CD8-positive, alpha-beta T cell (primary cell): ENCODE measurements at places on chromosomes 12 and 14. TPM values are rescaled to one million over a fixed set of nuclear protein-coding genes. Genes with fewer than 3 reads are reported as not detected.
A peak's percentile ranks its signal among the peaks of the same experiment; 100 is the strongest.

DNA sequence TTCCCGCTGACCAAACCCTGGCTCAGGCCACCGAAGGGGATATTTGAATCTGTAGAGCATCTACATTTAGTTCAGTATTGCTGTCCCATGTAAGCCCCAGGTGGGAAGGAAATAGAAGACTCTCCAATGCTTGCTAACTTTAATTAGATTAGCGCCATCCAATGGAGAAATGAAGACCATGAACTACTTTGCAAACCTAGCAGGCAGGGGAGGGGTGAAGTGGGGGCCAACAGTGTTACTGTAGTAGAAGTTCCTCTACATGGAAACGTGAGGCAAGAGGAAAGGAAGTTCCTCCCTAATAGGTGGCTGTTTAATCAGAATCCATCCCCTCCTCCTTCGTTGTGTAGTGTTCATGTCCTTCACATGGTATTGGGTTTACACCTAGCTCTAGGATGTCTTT, 9.3 kb upstream of the DENND5B start:
- no peak for DNase-seq

DNA sequence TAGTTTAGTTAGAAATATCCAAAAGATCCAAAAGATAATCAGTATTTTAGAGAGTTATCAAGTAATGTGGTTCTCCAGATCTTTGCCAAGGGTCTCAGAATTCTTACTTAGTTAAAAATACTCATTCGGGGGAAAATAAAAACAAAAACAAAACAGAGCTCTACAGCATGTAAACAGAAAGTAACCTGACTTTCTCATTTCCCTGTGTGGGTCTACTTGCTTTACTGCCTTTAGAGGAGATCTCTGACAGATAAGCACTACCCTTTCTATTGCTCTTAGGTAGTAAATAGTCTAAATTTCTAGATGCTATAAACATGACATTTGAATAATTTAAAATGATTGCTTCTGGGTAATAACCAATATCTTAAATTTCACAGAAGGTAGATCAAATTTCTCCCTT, 371.8 kb downstream of the RPL10L start:
- no peak for DNase-seq

- DNase-seq, result no peak
These were observed 107.1 kb upstream of the AEBP2 start for GRCh38 chr12:19332196-19332595.

GRCh38 chr14:99910337-99911309, 117.4 kb downstream of the EML1 start:
- DNase-seq, result no peak

DNA sequence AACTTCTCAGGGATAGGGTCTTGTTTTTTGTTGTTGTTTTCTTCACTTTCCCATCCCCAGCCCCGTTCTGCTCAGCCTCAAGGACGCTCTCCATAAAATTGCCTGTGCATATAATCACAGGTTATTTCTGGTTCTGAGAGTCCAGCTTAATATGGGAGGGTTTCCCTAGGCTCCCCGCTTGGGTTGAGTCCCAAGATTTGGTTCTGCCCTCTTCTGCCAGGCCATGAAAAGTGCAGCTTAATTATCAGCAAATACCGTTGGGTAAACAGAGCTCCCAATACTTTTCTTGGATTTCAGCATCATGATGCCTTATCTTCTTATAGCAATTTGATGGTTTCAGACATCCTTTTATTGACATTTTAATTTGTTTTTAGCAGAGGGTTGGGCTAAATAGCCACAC, 75.6 kb downstream of the GRIN2B start:
- no peak for DNase-seq

DNA sequence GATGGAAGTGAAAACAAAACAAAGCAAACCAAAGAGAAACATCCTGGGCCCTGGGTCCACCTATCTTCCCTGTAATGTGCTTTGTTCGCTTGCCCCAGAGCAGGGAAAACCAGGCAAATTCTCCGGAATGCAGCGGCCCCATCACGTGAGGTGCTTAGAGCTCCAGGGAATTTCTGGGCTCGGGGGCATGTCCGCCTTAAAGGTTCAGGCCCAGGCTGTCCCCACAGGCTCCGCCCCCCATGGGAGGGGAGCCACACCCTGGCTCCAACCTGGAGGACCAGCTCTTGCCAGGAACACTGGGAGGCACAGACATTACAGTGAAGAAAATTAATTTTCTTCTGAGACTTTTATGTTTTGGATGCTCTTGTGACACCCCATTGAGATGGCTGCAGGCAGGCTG, 69.9 kb downstream of the RBM19 start:
- no peak for DNase-seq

- no peak for DNase-seq
These were observed 91.0 kb upstream of the MED13L start for GRCh38 chr12:116368196-116369194.

DNA sequence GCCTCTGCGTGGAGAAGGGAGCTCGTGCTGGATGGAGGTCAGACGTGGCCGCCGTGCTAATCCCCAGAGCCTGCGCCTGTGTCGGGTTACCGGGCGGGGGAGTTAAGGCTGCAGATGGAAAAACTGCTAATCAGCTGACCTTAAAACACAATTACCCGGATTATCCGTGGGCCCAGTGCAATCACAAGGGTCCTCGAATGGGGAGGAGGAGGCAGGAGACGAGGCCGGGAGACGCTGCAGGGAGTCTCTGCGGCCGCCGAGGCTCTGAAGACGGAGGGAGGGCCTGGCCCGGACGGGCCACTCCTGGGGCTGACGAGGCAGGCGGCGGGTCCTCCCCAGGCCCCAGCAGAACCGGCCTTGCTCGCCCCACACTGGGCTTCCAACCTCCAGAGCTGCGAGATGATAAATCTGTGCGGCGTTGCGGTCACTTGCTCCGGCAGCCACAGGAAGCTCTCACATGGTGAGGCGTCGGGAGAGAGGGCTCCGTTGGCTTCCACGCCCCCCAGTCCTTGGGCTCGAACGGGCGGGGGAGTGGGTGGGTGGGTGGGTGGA, 32.9 kb upstream of the FBRSL1 start:
- no peak for DNase-seq

DNA sequence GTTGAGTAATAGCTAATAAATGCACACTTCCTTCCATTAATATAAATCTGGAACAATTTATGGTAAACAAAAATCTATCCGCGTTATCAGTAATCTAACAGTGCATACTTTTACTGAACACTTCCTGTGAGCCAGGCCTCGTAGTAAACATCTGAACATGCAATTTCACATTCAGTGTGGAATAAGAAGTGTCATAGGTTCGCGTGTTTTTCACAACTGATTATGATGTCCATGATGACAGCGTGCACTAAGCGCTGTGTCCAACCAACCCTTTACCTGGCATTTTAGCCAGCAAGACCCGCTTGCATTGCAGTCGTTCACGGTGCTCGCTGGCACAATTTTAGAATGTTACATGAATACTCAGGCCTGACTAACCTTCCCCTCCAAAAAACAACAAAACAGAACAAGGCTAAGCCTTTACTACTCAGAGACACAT, 2.1 kb downstream of the PNMA1 start:
- DNase-seq, result no peak

DNA sequence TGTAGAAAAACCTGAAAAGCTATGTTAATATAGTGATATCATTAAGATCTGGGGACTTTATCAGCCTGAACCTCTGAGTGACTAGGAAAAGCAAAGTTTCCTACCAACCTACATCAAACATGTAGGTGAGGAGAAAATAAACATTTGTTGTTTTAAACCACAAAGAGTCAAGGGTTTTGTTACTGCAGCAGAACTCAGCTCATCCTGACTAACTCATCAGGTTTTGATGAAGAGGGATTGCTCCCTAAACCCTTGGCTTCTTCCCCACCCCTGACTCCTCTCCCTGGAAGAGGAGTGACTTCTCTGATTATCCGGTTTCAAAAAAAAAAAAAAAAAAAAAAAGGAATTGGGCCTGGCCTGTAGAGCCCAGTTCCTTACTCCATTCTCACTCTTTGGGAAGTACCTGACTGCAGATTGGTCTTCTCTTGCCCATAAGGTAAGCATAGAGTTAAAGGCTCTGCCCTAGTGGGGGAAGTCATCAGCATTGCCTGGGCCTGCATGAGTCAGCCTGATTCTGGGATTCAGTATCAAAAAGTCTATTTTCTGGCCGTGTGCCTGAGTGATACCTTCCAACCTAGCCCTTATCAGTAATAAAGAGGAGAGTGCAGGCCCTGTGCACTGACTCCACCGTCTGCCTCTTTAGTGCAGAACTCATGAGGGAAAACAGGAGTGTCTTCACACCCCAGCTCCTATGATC, 16.9 kb downstream of the BDKRB1 start:
- no peak for DNase-seq

- DNase-seq, result no peak
These were observed 11.6 kb upstream of the SAV1 start for GRCh38 chr14:50679674-50680073.

- DNase-seq, result no peak
These were observed 368.7 kb downstream of the NELL2 start for GRCh38 chr12:44507461-44507860.

GRCh38 chr12:85733221-85733840, 102.9 kb downstream of the RASSF9 start:
- no peak for DNase-seq

GRCh38 chr12:15684896-15685658, 104.1 kb downstream of the EPS8 start:
- DNase-seq, result no peak

GRCh38 chr14:24056800-24057184, 5.0 kb downstream of the CARMIL3 start:
- no peak for DNase-seq

GRCh38 chr12:98151105-98151590, 364.2 kb upstream of the TMPO start:
- DNase-seq, result no peak

- peak; percentile 71 for DNase-seq
These were observed 5.6 kb upstream of the GOLGA3 start for GRCh38 chr12:132834181-132834711.

DNA sequence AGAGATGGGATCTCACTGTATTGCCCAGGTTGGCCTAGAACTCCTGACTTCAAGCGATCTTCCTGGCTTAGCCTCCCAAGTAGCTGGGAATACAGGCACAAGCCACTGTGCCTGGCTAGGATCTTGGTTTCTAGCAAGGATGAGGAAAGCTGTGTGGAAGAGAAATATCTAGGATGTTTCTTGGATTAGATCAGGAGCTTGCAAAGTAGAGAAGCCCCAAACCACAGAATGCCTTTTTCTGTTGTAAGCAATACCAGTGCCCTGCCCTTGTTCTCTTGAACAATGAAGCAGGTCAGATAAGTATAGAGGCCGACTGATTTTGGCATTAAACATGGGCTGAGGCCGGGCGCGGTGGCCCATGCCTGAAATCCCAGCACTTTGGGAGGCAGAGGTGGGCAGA, 44.3 kb upstream of the STRN3 start:
- no peak for DNase-seq

- no peak for DNase-seq
These were observed 8.5 kb downstream of the LHX5 start for GRCh38 chr12:113462998-113463745.

- no peak for DNase-seq
These were observed 3.4 kb downstream of the GALNT16 start for GRCh38 chr14:69263364-69263763.

Gene ACOT6
- total RNA-seq, result not detected

Gene PYGL
- not detected for total RNA-seq

Gene REP15
- not detected for total RNA-seq

Gene CLEC4C
- not detected for total RNA-seq

Gene RNASE8
- total RNA-seq, result not detected

Gene TMTC1
- total RNA-seq, result not detected

Gene CD69
- 504 TPM for total RNA-seq

Gene GPD1
- total RNA-seq, result 0.24 TPM

Gene SRSF5
- total RNA-seq, result 1,597 TPM

Gene CCDC196
- total RNA-seq, result not detected

Gene KRT74
- total RNA-seq, result not detected

Gene E2F7
- 0.38 TPM for total RNA-seq
